ENCODE measurements at places on chromosomes 13 and 19. TPM values are rescaled to one million over a fixed set of nuclear protein-coding genes. Genes with fewer than 3 reads are reported as not detected.

- no peak for DNase-seq
- H3K36me3 ChIP-seq = no peaks in the 10 kb centered on the region
- no peak overlapping the region for H3K4me3 ChIP-seq
- H3K27me3 ChIP-seq = no peaks in the 10 kb centered on the region
- no peak overlapping the region for H3K27ac ChIP-seq
These were observed 5.2 kb upstream of the KBTBD7 start for GRCh38 chr13:41199526-41199925.

- peaks cover 7% of the 10 kb centered on the region for H3K4me1 ChIP-seq
- peaks cover 28% of the 10 kb centered on the region for H3K36me3 ChIP-seq
- H3K27me3 ChIP-seq = no peaks in the 10 kb centered on the region
- H3K27ac ChIP-seq = no peak overlapping the region
- DNase-seq = no peak
These were observed 2.3 kb downstream of the U2AF2 start for GRCh38 chr19:55656988-55657747.

Gene FFAR2
- not detected for total RNA-seq

Gene SKA3
- 61.8 TPM for total RNA-seq

- H3K4me1 ChIP-seq = no peaks in the 10 kb centered on the region
- no peak for DNase-seq
- no peak overlapping the region for H3K27ac ChIP-seq
- no peaks in the 10 kb centered on the region for H3K36me3 ChIP-seq
- no peak overlapping the region for H3K4me3 ChIP-seq
- no peaks in the 10 kb centered on the region for H3K27me3 ChIP-seq
These were observed 81.1 kb upstream of the SIAH3 start for GRCh38 chr13:45932676-45933075.

Gene AMER2
- 0.04 TPM for total RNA-seq

GRCh38 chr13:27960362-27961226 lies 8.5 kb downstream of the CDX2 start:
- H3K4me1 ChIP-seq = peaks cover 5% of the 10 kb centered on the region
- H3K4me3 ChIP-seq = no peak overlapping the region
- peaks cover 94% of the 10 kb centered on the region for H3K27me3 ChIP-seq
- DNase-seq = peak; percentile 85
- no peaks in the 10 kb centered on the region for H3K36me3 ChIP-seq

GRCh38 chr13:87677043-87677495 lies 5.9 kb downstream of the SLITRK5 start:
- peaks cover 49% of the 10 kb centered on the region for H3K27me3 ChIP-seq
- peaks cover 17% of the 10 kb centered on the region for H3K36me3 ChIP-seq
- H3K4me1 ChIP-seq = peaks cover 6% of the 10 kb centered on the region
- peak overlapping the region; percentile 64 for H3K4me3 ChIP-seq
- no peak for DNase-seq

DNA sequence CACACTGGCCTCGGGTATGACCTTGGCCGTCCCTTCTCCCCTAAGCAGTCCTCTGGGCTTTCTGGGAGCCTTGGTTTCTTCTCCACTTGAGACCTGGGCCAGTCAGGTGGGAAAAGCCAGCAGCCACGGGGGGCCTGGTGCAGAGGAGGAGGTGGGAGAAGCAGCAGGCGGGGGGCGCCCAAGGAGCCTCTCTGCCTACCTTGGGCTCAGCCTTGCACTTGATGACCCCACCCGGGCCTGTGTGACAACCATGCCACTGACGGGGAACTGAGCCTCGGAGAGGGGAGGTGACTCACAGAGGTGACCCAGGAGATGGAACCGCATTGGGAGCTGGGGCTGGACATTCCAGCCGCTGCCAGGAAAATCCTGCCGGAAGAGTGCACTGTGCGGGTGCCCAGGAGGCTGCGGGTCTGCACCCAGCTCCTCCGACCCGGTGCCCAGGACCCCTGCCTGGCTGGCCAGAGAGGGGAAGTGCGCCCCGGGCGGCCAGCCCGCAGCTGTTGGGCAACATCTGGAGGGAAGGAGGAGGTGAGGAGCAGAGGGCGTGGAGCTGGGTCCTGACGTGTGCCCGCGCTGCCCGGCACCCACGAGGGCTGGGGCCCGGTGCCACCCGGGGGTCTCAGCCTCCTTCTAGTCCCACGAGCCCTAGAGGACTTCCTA lies 23.4 kb upstream of the SLC7A10 start:
- peaks cover 5% of the 10 kb centered on the region for H3K36me3 ChIP-seq
- no peak overlapping the region for H3K4me3 ChIP-seq
- H3K4me1 ChIP-seq = no peaks in the 10 kb centered on the region
- DNase-seq = no peak
- H3K27me3 ChIP-seq = no peaks in the 10 kb centered on the region
- H3K27ac ChIP-seq = no peak overlapping the region

DNA sequence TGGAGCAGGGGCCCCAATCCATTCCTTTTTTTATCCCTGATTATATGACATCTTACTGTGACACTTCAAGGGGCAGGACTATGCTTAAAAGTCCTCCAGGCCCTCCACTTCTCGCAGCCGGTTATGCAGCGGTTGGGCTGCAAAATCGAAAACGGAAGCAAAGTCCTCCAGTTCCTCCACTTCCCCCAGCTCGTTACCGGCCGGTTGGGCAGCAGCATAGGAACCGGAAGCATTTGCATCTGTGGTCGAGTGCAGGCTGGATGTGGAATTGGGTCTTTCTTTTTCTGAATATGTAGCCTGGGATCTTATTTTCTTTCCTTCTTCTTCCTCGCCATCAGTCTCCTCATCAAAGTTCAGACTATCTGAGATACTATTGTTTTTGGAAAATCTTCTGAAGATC lies 46.1 kb downstream of the OXGR1 start:
- DNase-seq = no peak
- no peak overlapping the region for H3K27ac ChIP-seq
- no peak overlapping the region for H3K4me3 ChIP-seq
- H3K4me1 ChIP-seq = no peaks in the 10 kb centered on the region
- no peaks in the 10 kb centered on the region for H3K27me3 ChIP-seq
- H3K36me3 ChIP-seq = no peaks in the 10 kb centered on the region

Gene RPL28
- total RNA-seq = 2,130 TPM

DNA sequence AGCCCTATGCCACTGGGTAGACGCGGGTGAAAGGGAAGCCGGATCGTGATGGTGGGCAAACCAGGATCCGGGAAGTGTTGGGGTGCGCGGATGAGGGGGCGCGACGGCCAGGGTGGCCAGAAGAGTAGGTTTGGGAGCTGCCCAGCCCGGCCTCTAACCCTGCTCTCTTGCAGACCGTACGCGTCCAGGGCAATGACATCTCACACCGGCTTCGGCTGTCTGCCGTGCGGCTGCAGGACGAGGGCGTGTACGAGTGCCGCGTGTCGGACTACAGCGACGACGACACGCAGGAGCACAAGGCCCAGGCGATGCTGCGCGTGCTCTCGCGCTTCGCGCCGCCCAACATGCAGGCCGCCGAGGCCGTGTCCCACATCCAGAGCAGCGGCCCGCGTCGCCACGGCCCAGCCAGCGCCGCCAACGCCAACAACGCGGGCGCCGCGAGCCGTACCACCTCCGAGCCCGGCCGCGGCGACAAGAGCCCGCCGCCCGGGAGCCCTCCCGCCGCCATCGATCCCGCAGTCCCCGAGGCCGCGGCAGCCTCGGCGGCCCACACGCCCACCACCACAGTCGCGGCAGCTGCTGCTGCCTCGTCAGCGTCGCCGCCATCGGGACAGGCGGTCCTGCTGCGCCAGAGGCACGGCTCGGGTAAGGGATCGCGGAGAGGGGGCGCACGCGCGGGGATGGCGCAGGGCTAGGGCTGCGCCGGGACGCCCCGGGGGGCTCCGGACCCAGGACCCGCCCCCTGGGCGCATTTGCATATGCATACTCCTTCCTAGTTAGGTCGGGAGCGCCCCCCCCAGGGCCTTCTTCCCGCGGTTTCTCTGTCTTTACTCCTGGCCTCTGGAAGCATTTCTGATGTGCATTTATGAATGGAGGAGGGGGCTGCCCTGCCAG lies 4.1 kb downstream of the VSTM2B start:
- peaks cover 50% of the 10 kb centered on the region for H3K27me3 ChIP-seq
- peak overlapping the region; percentile 60 for H3K4me3 ChIP-seq
- peak; percentile 71 for DNase-seq
- no peaks in the 10 kb centered on the region for H3K4me1 ChIP-seq
- no peak overlapping the region for H3K27ac ChIP-seq
- H3K36me3 ChIP-seq = peaks cover 4% of the 10 kb centered on the region

Gene GNA15
- not detected for total RNA-seq

DNA sequence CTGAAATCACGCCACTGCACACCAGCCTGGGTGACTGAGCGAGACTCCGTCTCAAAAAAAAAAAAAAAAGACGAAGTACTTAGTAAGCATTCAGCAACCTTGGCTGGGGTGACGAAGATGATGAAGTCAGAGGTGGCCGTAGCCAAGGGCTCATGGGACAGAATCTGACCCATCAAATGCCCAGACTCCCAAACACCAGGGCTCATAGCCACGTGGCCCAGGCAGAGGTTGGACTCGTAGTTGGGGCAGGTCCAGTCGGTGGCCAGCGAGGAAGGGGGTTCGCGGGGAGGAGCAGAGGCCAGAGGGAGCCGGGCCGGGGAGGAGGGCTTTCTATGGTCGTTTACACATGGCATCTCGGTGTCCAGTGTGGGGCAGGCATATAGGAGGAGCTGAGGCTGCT lies 52.1 kb upstream of the EHD2 start:
- no peaks in the 10 kb centered on the region for H3K4me1 ChIP-seq
- H3K4me3 ChIP-seq = no peak overlapping the region
- H3K36me3 ChIP-seq = peaks cover 3% of the 10 kb centered on the region
- H3K27me3 ChIP-seq = no peaks in the 10 kb centered on the region
- no peak overlapping the region for H3K27ac ChIP-seq

Gene COX7A1
- not detected for total RNA-seq

Gene GRK1
- total RNA-seq = 0.31 TPM

Gene FCER2
- total RNA-seq = not detected

- no peaks in the 10 kb centered on the region for H3K36me3 ChIP-seq
- H3K4me1 ChIP-seq = no peaks in the 10 kb centered on the region
- no peak overlapping the region for H3K27ac ChIP-seq
- H3K4me3 ChIP-seq = peak overlapping the region; percentile 71
- DNase-seq = peak; percentile 43
These were observed 172.5 kb upstream of the MIR17HG start for GRCh38 chr13:91174886-91175501.

DNA sequence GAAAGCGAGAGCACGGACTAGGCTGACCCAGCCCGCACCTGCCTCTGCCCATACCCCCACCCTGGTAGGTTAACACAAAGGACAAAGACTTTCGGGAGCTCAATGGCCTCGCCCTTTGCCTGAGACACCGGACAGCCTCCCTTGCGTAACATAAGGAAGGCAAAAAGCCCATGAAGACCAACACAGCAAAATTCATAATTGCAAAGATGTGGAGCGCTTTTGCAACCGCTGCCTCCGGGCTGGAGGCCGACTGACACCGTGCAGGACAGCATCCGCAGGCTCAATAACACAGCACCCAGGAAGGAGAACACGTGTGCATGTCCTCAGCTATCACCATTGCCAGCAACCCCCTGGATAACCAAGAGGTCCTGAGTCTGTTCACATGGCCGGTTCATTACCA lies 15.4 kb downstream of the LILRA1 start:
- H3K36me3 ChIP-seq = peaks cover 17% of the 10 kb centered on the region
- H3K27ac ChIP-seq = no peak overlapping the region
- H3K27me3 ChIP-seq = no peaks in the 10 kb centered on the region
- DNase-seq = no peak

- peak overlapping the region; percentile 84 for H3K4me3 ChIP-seq
- H3K27ac ChIP-seq = no peak overlapping the region
- peak; percentile 75 for DNase-seq
- no peaks in the 10 kb centered on the region for H3K36me3 ChIP-seq
- no peaks in the 10 kb centered on the region for H3K4me1 ChIP-seq
These were observed 263 bp downstream of the RHPN2 start for GRCh38 chr19:33064458-33064791.

Gene IER2
- total RNA-seq = 165 TPM

DNA sequence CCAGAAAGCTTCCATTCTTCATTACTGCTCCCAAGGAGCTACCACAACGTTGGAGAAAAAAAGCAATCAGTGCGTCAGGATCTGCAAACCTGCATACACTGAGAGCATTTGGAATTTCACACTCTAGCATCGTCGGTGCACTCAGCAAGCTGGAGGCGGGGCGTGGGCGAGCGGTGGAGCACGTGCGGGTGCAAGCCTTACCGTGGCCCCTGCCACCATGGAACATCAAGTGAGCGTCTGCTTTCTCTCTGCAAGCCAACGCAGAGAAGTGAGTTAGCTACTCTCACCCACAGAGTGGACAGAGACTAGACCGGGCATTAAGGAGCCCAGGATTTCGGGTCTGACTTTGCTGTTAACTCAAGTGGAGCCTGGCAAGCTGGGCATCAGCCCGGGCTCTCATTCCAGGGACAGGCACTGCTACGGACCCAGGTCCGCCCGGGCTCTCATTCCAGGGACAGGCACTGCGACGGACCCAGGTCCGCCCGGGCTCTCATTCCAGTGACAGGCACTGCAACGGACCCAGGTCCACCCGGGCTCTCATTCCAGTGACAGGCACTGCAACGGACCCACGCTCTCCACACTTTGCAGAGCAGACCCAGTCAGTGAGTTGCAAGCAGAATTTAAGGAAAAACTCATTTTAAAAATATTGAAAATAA lies 124.1 kb upstream of the SPACA7 start:
- H3K27me3 ChIP-seq = no peaks in the 10 kb centered on the region
- H3K4me1 ChIP-seq = no peaks in the 10 kb centered on the region
- H3K36me3 ChIP-seq = no peaks in the 10 kb centered on the region
- H3K4me3 ChIP-seq = no peak overlapping the region
- H3K27ac ChIP-seq = no peak overlapping the region

Gene KLK8
- 2.9 TPM for total RNA-seq

Gene PGLYRP1
- total RNA-seq = not detected

DNA sequence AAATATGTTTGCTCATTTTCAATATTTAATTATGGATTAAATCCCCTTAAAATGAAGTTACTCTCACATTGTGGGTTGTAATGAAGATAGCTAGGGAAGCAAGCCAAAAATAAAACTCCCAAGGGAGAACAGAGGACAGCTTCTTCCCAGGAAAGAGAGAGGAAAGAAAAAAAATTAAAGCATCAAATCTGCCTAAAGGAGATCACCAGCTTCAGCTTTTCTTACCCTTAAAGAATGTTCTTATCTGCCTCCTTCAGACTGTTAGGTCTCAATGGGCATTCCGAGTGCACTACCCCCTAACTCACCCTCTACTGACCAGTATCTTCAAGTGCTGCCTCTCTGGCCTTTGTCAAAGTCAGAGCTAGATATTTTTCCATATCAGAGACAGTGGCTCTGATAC lies 55.2 kb downstream of the XPO4 start:
- no peaks in the 10 kb centered on the region for H3K4me1 ChIP-seq
- no peak overlapping the region for H3K27ac ChIP-seq
- DNase-seq = no peak
- H3K27me3 ChIP-seq = no peaks in the 10 kb centered on the region

Gene DUXA
- total RNA-seq = not detected

DNA sequence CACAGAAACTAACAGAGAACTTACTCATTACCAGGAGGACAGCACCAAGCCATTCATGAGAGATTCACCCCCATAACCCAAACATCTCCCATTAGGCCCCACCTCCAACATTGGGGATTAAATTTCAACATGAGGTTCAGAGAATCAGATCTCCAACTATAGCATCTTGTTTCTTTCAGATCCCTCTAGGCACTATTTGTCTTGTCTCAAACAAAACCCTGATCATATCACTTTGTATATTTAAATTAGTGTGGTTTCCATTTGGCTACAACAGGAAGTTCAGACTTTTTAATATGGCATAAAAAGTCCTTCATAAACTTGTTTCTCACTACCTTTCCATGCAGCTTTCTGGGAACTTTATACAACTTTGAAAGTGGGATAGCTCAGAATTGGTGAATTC lies 699.0 kb upstream of the MIR17HG start:
- DNase-seq = no peak
- H3K27me3 ChIP-seq = no peaks in the 10 kb centered on the region
- no peak overlapping the region for H3K27ac ChIP-seq
- H3K4me1 ChIP-seq = no peaks in the 10 kb centered on the region

GRCh38 chr13:99258946-99259345 lies 767 bp upstream of the GPR18 start:
- no peak overlapping the region for H3K4me3 ChIP-seq
- H3K36me3 ChIP-seq = peaks cover 7% of the 10 kb centered on the region
- no peaks in the 10 kb centered on the region for H3K4me1 ChIP-seq
- DNase-seq = no peak

Gene GRIK5
- total RNA-seq = 45.0 TPM

All from H9 (cell line).